ENCODE measurements at places on chromosomes 6 and 20. TPM values are rescaled to one million over a fixed set of nuclear protein-coding genes. Genes with fewer than 3 reads are reported as not detected.

DNA sequence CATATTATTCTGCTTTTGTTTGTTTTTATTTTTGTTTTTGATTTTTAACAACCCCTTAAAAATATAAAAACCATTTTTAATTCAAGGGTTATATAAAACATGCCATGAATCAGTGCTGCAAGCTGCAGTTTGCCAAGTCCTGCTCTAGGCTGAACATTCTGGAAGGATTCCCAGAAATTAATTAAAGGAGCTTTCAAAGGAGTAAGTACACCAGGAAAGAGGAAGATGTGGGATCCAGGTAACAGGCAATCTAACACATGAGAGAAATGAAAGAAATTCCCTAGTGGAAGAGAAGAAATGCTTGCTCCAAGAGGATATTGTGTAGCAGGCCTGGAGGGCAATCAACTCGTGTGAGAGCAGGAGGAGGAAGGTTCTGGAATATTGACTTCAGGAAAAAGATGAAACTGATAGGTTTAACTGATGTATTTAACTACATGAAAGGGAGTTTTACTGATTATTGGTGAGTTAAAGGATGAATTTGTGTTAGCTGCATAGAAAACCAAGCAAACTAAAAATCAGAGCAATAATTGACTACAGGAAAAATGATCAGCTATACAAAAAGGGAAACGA is 146.0 kb upstream of the PHACTR1 start:
- peaks cover 20% of the 10 kb centered on the region for H3K4me1 ChIP-seq
- no peak overlapping the region for H3K4me3 ChIP-seq

- H3K27me3 ChIP-seq, result no peaks in the 10 kb centered on the region
- H3K27ac ChIP-seq, result no peak overlapping the region
- DNase-seq, result no peak
- peaks cover 3% of the 10 kb centered on the region for H3K4me1 ChIP-seq
- H3K36me3 ChIP-seq, result peaks cover 87% of the 10 kb centered on the region
Observed at GRCh38 chr20:45950330-45950646, 15.8 kb downstream of the PCIF1 start.

- H3K36me3 ChIP-seq, result no peaks in the 10 kb centered on the region
- H3K27ac ChIP-seq, result no peak overlapping the region
- DNase-seq, result no peak
- H3K4me3 ChIP-seq, result no peak overlapping the region
- H3K27me3 ChIP-seq, result no peaks in the 10 kb centered on the region
Observed at GRCh38 chr20:829551-829950, 4.0 kb upstream of the FAM110A start.

DNA sequence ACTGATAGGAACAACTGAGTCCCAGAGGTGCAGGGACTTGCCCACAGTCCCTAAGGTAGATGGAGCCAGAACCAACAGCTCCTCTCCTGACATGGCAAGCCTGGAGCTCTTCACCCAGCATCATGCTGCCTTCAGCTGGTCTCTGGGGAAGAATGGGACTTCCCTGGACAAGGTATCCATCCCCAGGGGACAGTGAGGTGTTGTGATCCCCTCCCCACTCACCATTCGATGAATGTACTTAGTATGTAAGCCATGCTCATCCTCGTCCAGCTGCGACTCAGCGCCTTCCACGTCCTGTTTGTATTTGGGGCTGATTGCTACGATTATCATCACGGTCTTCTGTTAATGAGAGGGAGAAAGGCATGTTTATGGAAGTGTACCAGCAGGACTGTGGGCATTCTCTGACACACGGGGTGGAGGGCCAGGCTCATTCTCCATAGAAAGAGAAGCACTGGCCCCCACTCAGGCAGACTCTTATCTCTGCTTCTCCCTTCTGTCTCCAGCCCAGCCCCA is 39.4 kb downstream of the TRAF3IP2 start:
- peak overlapping the region; percentile 47 for H3K4me3 ChIP-seq
- DNase-seq, result no peak
- no peaks in the 10 kb centered on the region for H3K27me3 ChIP-seq
- peaks cover 34% of the 10 kb centered on the region for H3K36me3 ChIP-seq

- no peak overlapping the region for H3K27ac ChIP-seq
- peak; percentile 42 for DNase-seq
- H3K4me3 ChIP-seq, result no peak overlapping the region
- H3K27me3 ChIP-seq, result no peaks in the 10 kb centered on the region
Observed at GRCh38 chr20:59985864-59986263, 27.6 kb downstream of the CDH26 start.

DNA sequence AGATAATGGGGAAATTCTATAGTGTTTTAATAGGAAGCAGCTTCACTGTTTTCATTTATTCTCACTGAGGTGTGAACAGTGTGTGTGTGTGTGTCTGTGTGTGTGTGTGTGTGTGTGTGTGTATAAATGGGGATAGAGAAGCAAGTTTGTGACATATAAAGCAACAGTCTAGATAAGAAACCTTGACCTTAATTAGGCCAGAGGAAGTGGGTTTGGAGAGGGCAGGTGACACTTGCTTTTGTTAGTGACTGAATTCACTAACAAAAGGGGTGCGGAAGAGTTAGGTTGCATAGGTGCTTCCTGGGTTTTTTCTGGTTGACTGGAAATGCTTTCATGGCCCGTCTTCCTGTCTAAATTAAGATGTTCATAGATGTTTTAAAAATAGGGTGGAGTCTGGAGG is 515.7 kb upstream of the FLRT3 start:
- H3K27ac ChIP-seq, result no peak overlapping the region
- no peaks in the 10 kb centered on the region for H3K27me3 ChIP-seq
- no peaks in the 10 kb centered on the region for H3K36me3 ChIP-seq
- H3K4me1 ChIP-seq, result no peaks in the 10 kb centered on the region
- no peak overlapping the region for H3K4me3 ChIP-seq
- no peak for DNase-seq

DNA sequence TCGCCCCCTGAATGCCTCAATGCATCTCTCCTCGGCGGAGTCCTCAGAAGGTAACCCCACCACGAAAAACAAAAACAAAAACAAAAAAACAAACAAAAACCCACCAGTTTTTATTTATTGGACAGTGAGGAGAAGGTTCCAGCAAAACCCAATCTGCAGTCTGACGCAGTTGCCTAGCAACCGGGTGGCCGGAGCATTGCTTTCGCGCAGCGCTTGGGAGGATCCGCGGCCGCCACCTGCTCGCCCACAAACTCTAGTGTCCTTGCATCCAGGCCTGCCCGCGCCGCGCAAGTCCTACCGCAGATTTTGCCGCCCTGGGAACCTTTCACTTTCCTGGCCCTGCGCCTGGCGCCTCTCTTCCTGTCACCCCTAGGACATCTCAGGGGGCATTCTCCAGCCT is 17.6 kb downstream of the TFAP2B start:
- no peak overlapping the region for H3K27ac ChIP-seq
- no peak overlapping the region for H3K4me3 ChIP-seq
- no peaks in the 10 kb centered on the region for H3K36me3 ChIP-seq
- DNase-seq, result no peak
- no peaks in the 10 kb centered on the region for H3K4me1 ChIP-seq

DNA sequence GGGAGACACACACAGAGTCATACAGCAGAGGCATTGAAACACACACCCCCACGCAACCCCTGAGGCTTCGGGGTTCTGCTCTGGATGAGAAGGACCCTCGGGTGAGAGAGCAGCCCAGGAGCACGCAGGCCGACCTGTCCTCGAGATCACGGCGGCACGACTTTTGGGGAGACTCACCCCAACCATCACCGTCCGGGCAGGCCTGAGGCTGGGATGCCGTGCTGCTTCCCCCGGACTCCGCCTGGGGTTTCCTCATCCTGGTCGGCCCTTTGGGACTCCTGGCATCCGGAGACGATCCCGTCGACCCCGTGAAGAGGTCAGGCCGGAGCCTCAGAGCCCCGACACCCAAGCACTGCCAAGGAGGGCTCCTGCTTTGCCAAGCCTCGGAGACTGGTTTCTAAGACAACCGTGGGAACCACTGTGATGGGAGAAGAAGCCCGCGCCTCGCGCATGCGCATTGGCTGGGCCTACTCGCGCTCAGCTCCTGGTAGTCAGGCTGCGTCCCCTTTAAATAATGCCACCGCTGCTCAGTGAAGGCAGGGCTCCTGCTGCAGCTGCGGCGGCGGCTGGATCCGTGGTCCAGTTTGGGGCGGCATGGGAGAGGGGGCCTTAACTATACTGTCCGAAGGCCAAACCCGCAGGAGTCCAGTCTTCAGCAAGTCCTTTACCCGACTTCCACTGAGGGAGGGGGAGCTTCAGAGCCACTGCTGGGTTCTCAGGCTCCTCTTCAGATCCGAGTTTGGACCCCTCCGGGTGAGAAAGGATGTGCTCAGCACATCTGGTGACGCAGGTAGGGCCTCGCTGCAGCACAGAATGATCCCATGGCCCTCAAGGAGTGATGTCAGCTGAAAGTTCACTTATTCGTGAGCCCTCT is 171.4 kb upstream of the ZNF337 start:
- peak; percentile 83 for DNase-seq
- H3K36me3 ChIP-seq, result no peaks in the 10 kb centered on the region
- H3K4me3 ChIP-seq, result peak overlapping the region; percentile 73
- peaks cover 34% of the 10 kb centered on the region for H3K4me1 ChIP-seq
- no peak overlapping the region for H3K27ac ChIP-seq

DNA sequence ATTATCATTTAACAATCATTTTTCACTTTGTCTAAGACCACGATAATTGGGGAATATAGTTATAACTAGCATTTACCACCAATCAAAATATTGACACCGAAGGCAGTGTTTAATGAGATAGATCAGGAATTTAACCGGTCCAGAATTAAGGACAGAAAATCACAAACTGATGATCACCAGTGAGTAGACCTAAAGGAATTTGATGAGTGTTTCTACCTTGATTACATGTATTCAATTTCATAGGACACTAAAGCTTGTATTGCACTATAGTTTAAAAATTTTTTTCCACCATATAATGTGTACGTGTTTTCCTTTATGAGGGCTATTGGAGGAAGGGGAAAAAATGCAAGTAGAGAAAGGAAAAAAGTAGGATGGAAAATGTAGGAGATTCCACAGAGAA is 22.6 kb upstream of the ARHGAP18 start:
- H3K27ac ChIP-seq, result no peak overlapping the region
- no peaks in the 10 kb centered on the region for H3K4me1 ChIP-seq
- H3K27me3 ChIP-seq, result no peaks in the 10 kb centered on the region
- H3K36me3 ChIP-seq, result no peaks in the 10 kb centered on the region
- DNase-seq, result no peak

- H3K27ac ChIP-seq, result peak overlapping the region; percentile 80
- peaks cover 91% of the 10 kb centered on the region for H3K4me1 ChIP-seq
- DNase-seq, result no peak
- H3K4me3 ChIP-seq, result no peak overlapping the region
- H3K36me3 ChIP-seq, result no peaks in the 10 kb centered on the region
- no peaks in the 10 kb centered on the region for H3K27me3 ChIP-seq
Observed at GRCh38 chr6:13427801-13428582, 59.4 kb downstream of the GFOD1 start.

DNA sequence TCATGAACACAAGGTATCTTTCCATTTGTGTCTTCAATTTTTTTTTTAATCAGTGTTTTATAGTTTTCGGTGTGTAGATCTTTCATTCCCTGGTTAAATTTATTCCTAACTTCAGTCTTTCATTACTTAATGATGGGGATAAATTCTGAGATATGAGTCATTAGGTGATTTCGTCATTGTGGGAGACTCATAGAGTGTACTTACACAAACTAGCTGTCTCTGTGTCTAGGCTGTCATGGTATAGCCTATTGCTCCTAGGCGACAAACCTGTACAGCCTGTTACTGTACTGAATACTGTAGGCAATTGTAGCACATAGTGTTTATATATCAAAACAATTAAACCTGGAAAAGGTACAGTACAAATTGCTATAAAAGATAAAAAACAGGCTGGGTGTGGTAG is 42.1 kb downstream of the SMAP1 start:
- H3K4me3 ChIP-seq, result no peak overlapping the region
- DNase-seq, result no peak
- no peak overlapping the region for H3K27ac ChIP-seq
- peaks cover 18% of the 10 kb centered on the region for H3K4me1 ChIP-seq

DNA sequence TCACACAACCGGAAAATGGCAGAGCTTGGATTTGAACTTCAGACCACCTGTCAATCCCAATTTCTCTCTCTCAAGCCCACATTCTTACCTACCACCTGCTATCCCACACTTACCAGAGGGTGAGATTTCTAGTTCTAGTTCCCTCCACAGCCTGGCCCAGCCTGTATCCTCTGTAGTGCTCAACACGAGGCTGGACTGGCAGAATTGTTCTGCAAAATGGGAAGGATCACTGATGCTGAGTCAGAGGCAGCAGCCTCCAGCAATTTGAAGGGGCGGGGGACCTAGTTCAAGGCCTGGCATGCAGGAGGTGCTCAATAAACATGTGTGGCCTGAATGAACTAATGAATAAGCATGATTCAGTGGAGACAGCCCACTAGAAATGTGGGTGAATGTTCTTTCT is 53.6 kb upstream of the TTPAL start:
- no peak overlapping the region for H3K4me3 ChIP-seq
- H3K27me3 ChIP-seq, result peaks cover 62% of the 10 kb centered on the region
- no peaks in the 10 kb centered on the region for H3K4me1 ChIP-seq
- H3K36me3 ChIP-seq, result no peaks in the 10 kb centered on the region
- no peak for DNase-seq

DNA sequence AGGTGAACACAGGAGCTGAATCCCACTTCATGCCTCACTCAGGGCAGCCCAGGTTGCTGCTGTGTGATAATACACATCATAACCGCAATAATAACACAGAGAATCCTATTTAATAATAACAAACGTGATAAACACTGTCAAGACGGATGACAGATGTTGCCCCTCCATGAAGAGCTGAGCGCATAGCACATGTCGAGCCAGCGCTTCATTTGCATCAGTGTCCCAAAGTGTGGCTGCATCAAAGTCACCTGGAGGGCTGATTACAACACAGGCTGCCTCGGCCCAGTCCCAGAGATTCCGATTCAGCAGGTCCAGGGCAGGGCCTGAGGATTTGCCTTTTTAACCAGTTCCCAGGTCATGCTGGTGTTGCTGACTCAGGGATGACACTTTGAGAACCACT is 198.5 kb downstream of the QKI start:
- no peaks in the 10 kb centered on the region for H3K36me3 ChIP-seq
- H3K27ac ChIP-seq, result no peak overlapping the region
- H3K4me3 ChIP-seq, result no peak overlapping the region
- H3K4me1 ChIP-seq, result peaks cover 2% of the 10 kb centered on the region

- H3K4me1 ChIP-seq, result no peaks in the 10 kb centered on the region
- H3K36me3 ChIP-seq, result no peaks in the 10 kb centered on the region
- no peak overlapping the region for H3K27ac ChIP-seq
- H3K27me3 ChIP-seq, result peaks cover 68% of the 10 kb centered on the region
- no peak for DNase-seq
- H3K4me3 ChIP-seq, result no peak overlapping the region
Observed at GRCh38 chr20:45230631-45231030, 9.5 kb downstream of the SEMG2 start.

- no peaks in the 10 kb centered on the region for H3K36me3 ChIP-seq
- no peak overlapping the region for H3K4me3 ChIP-seq
- H3K27ac ChIP-seq, result no peak overlapping the region
- H3K4me1 ChIP-seq, result no peaks in the 10 kb centered on the region
- no peak for DNase-seq
- H3K27me3 ChIP-seq, result peaks cover 14% of the 10 kb centered on the region
Observed at GRCh38 chr6:165922309-165922794, 245.3 kb downstream of the TBXT start.

GRCh38 chr6:170317718-170318117 is 11.2 kb downstream of the FAM120B start:
- H3K4me1 ChIP-seq, result peaks cover 45% of the 10 kb centered on the region
- no peaks in the 10 kb centered on the region for H3K27me3 ChIP-seq
- peaks cover 8% of the 10 kb centered on the region for H3K36me3 ChIP-seq
- peak overlapping the region; percentile 57 for H3K27ac ChIP-seq
- H3K4me3 ChIP-seq, result no peak overlapping the region

MUC22 gene
- total RNA-seq, result 0.08 TPM

ERVFRD-1 gene
- not detected for total RNA-seq

SLC35F1 gene
- 6.4 TPM for total RNA-seq

CCN5 gene
- 37.0 TPM for total RNA-seq

HTR1E gene
- not detected for total RNA-seq

COL9A1 gene
- 0.08 TPM for total RNA-seq

BTN1A1 gene
- total RNA-seq, result not detected

GTSF1L gene
- total RNA-seq, result not detected

CCM2L gene
- 7.5 TPM for total RNA-seq

SEMG1 gene
- total RNA-seq, result not detected

FYN gene
- total RNA-seq, result 46.3 TPM

HAO1 gene
- total RNA-seq, result not detected

Measured in left ventricle myocardium inferior (tissue), 1 donor.